Osteoblast (primary cell): ENCODE measurements at places on chromosomes 16 and 17. TPM values are rescaled to one million over a fixed set of nuclear protein-coding genes. Genes with fewer than 3 reads are reported as not detected.

The CA7 gene
- not detected in 2 replicates for total RNA-seq

The ATPAF2 gene
- total RNA-seq: 19.2 and 20.3 TPM in 2 replicates

The DPEP3 gene
- not detected in 2 replicates for total RNA-seq

- no peak for DNase-seq
Observed at GRCh38 chr16:30040221-30040620, 9.2 kb upstream of the TLCD3B start.

DNA sequence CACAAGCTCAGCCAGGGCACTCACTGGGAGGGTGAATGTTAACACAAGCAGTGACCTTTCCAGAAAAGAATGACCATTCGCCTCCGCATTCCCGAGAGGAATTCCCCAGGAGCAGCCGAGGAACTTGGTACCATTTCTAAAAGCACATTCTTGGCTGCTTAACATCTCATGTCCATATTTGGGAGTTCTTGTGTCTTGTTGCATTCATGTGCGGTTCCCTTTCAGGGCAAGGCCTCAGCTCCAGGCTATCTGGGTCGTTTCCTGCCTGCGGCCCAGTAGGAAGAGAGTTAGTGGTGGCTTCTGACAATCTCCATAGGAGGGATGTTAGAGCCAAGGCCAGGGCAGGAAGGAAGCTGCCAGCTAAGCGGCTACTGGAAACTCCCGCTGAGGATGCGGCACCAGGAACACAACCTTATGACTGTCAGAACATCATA lies 27.8 kb upstream of the MEAK7 start:
- DNase-seq: peak; percentile 95

DNA sequence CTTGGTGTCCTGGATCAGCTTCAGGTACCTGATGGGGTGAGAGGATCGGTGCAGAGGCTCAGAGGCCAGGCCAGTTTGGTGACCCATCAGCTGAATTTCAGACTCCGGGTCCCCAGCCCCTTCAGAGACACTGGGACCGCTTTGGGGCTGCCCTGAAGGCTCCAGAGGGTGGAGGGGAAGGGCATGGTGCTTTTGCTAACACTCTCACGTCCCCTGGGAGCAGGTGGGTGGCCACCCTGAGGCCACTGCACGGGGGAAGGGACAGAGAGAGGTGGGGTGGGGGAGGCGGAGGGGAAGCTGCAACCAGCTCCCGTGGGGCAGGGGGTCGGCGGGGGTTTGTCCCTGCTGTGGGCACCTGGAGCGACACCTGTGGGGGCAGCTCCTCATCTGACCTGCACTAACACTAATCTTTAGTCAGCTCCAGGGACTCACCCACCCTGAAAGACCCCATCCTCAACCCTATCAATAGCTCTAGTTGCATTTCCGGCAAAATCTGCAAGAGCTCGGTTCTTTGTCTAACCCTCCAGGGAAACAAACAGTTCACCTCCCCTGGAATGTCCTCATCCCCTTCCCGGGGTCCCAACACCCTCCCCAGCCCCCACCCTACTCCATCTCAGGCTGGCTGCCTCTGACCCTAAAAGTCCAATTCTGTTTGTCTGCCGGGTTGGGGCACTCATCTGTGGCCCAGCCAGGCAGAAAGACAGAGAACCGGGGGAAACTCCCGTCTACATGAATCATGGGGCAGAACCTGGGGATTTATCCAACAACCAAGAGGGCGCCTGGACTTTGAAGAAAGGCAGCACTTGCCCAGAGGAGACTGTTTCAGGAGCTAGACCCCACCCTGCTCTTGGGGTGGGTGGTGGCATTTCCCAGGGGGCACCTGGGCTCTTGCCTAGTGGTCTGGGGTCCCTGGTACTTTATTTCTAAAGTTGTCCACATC lies 91.9 kb upstream of the CBX4 start:
- DNase-seq: no peak

DNA sequence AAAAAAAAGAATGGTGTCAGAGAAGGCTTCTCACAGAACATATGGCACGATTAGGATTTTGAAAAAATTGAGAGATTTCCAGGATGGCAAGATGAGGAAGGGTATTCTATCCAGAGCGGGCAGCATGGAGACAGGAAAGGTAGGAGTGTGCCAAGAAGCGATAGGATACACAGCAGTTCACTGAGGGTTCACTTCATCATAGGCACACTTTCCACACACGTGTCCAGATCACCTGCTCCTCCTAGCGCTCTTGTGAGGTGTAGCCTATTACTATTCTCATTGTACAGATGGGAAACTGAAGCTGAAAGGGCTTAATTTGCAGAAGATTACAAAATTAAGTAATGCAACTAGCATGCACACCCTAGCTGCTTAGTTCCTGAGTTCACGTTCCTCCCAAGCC lies 6.2 kb upstream of the ELAC2 start:
- DNase-seq: no peak

DNA sequence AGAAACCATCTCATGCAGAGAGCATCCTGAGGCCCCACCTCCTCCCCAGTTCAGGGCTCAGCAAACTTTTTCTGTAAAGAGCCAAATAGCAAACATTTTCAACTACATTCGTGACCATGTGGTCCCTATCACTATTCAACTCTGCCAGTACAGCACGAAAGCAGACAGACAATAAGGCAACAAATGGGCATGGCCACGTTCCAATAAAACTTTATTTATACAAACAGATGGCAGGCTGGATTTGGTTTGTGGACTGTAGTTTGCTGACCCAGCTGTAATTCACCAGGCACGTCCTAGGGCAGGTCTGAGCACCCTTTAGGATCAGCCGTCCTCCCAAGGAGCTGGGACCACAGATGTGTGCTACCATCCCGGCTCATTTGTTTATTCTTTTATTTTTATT lies 27.1 kb upstream of the GPRC5C start:
- no peak for DNase-seq

- no peak for DNase-seq
Observed at GRCh38 chr16:30977502-30977901, 7.5 kb upstream of the HSD3B7 start.

GRCh38 chr16:3036726-3037315 lies at the start of gene BICDL2:
TSS of gene BICDL2 (minus strand) at chr16:3036944. CDS start at chr16:3035496, 1,448 bp downstream.
- DNase-seq: no peak
